ENCODE measurements at places on chromosomes 12 and 14. TPM values are rescaled to one million over a fixed set of nuclear protein-coding genes. Genes with fewer than 3 reads are reported as not detected.

DNA sequence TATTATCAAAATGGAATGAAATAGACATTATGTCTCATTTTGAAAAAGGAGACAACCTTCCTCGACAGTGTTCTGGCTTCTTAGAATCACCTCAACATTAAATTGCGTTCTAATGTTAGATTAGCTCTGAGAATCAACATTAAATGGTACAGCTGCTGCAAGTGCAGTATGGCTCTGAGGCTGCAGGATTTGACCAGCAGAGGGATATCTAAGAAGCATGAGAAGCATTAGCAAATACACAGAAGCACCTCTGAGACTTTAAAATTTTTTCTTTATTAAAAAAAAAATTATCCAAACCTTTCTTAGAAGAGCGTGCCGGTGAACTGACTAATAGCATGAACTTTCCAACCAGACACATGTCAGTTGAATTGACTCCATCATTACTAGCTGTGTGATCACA, 253.4 kb upstream of the LRIG3 start:
- H3K4me1 ChIP-seq = no peaks in the 10 kb centered on the region
- no peak overlapping the region for H3K27ac ChIP-seq
- H3K36me3 ChIP-seq = no peaks in the 10 kb centered on the region
- DNase-seq = no peak
- no peak overlapping the region for H3K4me3 ChIP-seq

DNA sequence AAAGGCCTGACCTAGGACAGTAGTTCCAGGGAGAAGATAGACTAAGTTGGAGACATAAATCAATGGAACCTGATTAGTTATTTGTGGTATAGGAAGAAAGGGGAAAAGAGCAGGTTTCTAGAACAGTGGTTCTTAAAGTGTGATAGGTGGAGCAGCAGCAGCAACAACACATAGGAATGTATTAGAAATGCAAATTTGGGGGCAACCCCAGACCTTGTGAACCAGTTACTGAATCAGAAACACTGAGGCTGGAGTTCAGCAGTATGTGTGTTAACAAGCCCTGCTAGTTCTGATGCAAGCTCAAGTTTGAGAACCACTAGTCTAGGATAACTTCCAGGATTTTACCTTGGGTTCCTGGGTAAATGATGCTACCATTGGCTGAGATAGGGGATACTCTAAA, 308.7 kb downstream of the EMP1 start:
- H3K36me3 ChIP-seq = no peaks in the 10 kb centered on the region
- no peaks in the 10 kb centered on the region for H3K4me1 ChIP-seq
- H3K4me3 ChIP-seq = no peak overlapping the region
- no peak for DNase-seq

DNA sequence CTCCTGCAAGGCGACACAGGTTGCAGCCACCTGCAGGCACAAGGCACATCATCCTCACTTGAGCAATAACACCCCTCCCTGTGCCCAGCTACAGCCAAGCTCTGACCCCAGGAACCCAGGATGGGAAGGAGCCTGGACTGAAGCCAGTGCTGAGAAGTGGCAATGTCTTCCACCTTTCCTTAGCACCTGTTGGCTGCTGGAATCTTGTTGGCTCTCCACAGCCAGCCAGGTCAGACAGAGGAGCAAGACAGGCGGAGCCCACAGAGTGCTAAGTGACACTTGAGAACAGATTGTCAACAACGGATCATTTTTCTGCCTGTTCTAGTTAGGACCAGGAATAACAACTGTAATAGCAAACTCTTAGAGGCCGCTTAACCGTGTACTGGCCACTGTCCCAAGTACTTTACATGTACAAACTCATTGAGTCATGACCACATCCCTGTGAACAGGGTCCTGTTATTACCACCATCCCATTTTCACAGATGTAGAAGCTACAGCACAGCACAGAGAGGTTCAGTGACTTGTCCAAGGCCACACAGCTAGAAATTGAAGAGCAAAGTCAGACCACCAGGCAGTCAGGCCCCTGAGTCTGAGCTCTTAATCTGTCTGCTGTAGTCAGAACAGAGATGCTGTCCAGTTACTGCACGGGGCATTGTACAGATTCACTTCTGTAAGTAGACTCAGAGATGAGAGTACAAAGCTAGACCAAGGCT, 45.6 kb downstream of the RNFT2 start:
- H3K4me1 ChIP-seq = no peaks in the 10 kb centered on the region
- no peak overlapping the region for H3K27ac ChIP-seq
- H3K36me3 ChIP-seq = no peaks in the 10 kb centered on the region
- no peak overlapping the region for H3K4me3 ChIP-seq

DNA sequence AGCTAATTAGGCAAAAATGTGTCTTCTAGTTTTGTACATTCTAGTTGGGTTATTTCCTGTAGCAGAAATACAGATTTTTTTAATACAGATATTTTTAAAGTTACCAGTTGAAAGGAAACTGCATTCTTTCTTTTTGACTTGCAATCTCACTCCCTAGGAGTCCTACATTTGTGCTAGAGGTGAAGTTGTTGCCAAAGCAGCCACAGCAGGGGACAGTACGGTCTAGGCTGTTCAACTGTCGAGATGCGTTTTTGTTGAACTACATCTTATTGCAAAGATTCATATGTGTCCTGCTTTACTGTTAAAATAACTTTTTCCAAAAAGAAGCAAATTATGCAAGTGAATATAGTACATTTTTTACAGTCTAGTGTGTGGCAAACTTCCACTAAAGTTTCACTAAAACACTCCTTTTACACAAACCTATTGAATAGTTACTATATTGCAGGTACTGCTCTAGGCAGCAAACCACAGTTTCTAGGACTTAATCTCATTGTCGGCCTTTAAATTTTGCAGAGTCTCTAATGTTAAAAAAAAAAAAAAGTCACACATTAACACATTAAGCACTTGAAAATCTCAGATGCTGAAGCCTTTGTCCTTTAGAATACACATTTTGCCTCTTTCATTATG, 30.2 kb upstream of the SRGAP1 start:
- no peaks in the 10 kb centered on the region for H3K4me1 ChIP-seq
- H3K36me3 ChIP-seq = no peaks in the 10 kb centered on the region
- no peaks in the 10 kb centered on the region for H3K27me3 ChIP-seq
- no peak overlapping the region for H3K27ac ChIP-seq
- no peak overlapping the region for H3K4me3 ChIP-seq
- DNase-seq = no peak

- no peak for DNase-seq
- no peaks in the 10 kb centered on the region for H3K36me3 ChIP-seq
- no peaks in the 10 kb centered on the region for H3K4me1 ChIP-seq
- no peaks in the 10 kb centered on the region for H3K27me3 ChIP-seq
- H3K27ac ChIP-seq = no peak overlapping the region
These were observed 64.7 kb downstream of the MSRB3 start for GRCh38 chr12:65343230-65343629.

GRCh38 chr14:30443368-30444007, 115.5 kb upstream of the G2E3 start:
- no peaks in the 10 kb centered on the region for H3K4me1 ChIP-seq
- H3K27ac ChIP-seq = no peak overlapping the region
- no peak overlapping the region for H3K4me3 ChIP-seq
- H3K27me3 ChIP-seq = peaks cover 22% of the 10 kb centered on the region

- H3K27me3 ChIP-seq = no peaks in the 10 kb centered on the region
- H3K36me3 ChIP-seq = peaks cover 16% of the 10 kb centered on the region
- H3K4me1 ChIP-seq = no peaks in the 10 kb centered on the region
- H3K27ac ChIP-seq = no peak overlapping the region
These were observed 114.5 kb downstream of the TRAFD1 start for GRCh38 chr12:112239881-112240280.

DNA sequence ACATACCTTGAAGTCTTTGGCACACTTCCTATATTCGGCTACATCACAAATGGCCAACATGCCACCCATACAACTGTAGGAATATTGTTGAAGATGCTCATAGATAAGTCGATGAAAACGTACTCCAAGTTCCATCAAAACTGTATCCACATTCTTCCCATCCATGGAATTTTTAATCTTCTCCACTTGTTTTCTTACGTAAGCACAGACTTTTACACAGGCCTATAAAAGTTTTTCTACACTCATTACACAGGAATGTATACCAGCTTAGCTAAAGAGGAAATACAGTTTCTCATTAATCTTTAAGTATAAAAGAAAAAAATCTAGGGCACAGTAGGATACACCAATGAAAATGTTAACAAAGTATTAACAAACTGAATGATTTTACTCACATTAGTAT, 59.1 kb downstream of the EXOC5 start:
- no peak for DNase-seq
- no peaks in the 10 kb centered on the region for H3K4me1 ChIP-seq
- no peak overlapping the region for H3K27ac ChIP-seq

DNA sequence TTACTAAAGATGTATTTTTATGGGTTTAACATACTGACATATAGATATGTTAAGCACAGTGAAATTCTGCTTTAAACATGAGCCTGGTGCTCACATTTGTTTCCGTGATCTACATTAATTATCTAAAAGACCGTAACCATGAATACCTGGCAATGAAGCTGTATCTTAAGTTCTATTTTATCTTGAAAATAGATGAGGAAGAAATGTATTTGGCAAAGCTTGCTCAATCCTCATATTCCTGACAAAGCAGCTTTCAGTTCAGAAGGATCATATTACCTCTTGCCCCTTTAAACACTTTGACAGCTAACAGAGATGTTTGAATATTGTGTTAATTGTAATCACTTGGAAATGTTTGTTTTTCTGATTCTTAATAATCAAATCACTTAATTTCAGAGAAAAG, 9.8 kb downstream of the EPYC start:
- no peaks in the 10 kb centered on the region for H3K27me3 ChIP-seq
- H3K4me3 ChIP-seq = no peak overlapping the region
- peaks cover 11% of the 10 kb centered on the region for H3K4me1 ChIP-seq

- H3K36me3 ChIP-seq = peaks cover 45% of the 10 kb centered on the region
- no peak for DNase-seq
- H3K4me1 ChIP-seq = no peaks in the 10 kb centered on the region
- no peak overlapping the region for H3K4me3 ChIP-seq
These were observed 26.0 kb downstream of the XRCC3 start for GRCh38 chr14:103688906-103689902.

GRCh38 chr12:108462686-108463085, 52.4 kb upstream of the FICD start:
- no peaks in the 10 kb centered on the region for H3K36me3 ChIP-seq
- peaks cover 87% of the 10 kb centered on the region for H3K27me3 ChIP-seq
- no peak for DNase-seq
- H3K27ac ChIP-seq = no peak overlapping the region
- no peak overlapping the region for H3K4me3 ChIP-seq

CCDC91 gene
- 30.9 TPM for total RNA-seq

USP44 gene
- 13.3 TPM for total RNA-seq

MYF5 gene
- not detected for total RNA-seq

SYT1 gene
- total RNA-seq = 2.1 TPM

RFX4 gene
- total RNA-seq = 0.27 TPM

Data from Calu3 (cell line).